Activated T-cell treated with anti-CD3 and anti-CD28 coated beads, Interleukin-2, amount 50 U/mL, for 24 hours (primary cell): ENCODE measurements at places on chromosomes 1 and 21.
A peak's percentile ranks its signal among the peaks of the same experiment; 100 is the strongest.

DNA sequence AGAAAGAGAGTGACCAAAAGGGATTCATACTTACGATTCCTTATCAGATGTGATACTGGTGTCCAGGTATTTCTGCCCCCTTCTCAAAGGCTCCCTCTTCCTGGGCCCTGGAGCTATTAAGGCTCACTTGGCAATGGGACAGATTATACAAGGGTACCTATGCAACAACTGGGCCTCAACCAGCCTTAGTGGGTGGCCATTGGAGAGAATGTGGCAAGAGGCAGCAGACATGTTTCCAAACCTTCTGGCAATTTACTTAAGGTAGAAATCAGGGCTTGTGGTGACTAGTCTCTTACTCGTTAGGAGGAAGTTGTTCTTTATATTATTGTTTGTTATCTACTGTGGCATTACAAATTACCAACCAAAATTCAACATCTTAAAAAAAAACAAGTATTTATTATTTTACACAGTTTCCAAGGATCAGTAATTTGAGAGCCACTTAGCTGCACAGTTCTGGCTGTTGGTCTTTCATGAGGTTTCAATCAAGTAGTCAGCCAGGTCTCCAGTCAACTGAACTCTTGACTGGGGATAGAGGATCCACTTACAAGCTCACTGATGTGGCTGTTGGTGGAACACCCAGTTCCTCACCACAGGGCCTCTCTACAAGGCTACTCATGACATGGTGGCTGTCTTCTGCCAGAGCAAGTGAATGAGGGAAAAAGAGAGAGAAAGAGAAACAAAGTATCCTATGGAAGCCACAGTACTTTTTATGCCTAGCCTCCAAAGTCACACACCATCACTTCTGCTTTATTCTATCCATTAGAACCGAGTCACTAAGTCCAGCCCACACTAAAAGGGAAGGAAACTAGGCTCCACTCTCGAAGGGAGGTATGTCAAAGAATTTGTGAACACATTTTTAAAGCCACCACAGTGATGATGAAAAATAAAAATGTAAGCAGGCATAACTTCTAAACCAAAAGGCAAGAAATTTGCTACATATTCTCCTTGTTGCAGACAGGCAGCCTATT lies 10.7 kb downstream of the ZNF648 start:
- no peak for DNase-seq

- no peak for DNase-seq
Observed at GRCh38 chr1:240612811-240613210, 856 bp upstream of the GREM2 start.

DNA sequence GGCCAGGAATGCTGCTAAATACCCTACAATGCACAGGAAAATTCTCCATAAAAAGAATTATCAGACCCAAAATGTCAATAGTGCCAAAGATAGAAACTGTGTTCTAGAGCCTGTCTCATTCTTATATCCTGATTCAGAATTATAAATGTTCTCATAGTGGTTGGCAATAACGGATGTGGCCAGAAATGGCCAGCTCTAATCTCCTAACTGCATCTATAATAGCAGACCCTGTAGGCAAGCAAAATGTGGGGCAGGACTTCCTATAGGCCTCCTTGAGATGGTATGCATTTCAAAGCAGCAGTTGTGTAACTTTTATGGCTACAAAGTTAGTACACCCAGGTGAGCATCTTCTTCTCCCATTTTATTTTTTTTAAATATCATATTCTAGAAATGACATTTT lies 95.9 kb upstream of the SGIP1 start:
- no peak for DNase-seq

GRCh38 chr21:25541042-25541441 lies 66.2 kb downstream of the MRPL39 start:
- DNase-seq = no peak

DNA sequence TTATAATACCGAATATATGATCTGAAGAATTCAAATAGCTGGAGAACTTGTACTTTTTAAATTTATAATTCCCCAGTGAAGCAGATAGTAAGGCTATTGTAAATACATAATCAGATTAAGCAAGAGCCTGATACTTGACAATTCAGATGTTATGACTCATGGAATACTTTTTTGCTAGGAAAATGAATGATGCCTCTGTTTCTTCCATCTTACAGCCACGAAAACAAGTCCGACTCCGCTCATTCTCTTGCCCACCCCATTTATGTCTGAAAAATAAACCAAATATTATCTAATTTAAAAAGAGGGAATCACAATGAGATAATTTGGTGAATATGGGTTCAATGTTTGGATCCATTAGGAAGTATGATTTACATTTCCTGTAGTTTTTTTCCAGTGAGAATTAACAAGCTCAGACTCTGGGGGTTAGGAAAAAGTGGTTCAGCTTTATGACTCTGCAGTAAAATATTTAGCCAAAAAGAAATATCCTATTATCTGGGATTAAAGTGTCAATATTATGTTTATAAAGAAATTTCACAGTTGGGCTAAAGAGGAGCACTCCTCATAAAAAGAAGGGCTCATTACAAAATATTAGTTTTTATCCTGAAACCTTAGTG lies 50.4 kb upstream of the DAB1 start:
- no peak for DNase-seq

DNA sequence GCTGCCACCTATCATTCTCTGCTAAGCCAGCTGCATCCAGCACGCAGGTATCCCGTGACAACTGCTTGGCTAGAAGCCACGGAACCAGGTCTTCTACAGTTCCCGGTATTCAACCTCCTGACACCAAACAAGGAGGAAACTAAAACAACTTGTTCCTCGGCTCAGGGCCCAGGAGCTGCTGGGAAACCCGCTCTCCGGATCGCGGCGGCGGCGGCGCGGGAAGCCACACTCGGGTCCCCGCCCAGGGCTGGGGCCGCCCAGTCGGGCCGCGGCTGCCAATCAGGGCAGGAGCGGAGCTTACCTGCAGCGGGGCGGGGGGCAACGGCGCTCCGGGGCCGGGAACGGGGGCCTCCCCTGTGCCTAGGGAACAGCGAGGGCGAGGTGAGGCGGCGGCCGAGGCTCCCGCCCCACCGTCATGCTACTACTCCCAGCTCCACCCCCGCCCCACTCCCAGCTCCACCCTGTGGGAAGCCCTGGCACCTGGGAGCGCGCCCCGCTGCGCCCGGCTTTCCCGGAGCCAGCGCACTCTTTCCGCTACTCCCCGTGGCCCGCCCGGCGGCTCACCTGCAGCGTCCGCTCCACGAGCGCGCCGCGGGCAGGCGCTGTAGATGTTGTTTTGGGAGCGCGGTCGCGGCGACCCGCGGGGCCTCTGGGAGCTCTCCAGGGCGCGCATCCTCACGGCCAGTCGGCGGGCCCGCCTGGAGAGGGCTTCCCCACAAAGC lies 12.1 kb downstream of the IL24 start:
- DNase-seq = peak; percentile 73
